Activated CD8-positive, alpha-beta T cell treated with anti-CD3 and anti-CD28 coated beads, Interleukin-2, amount 10 ng/mL, durations not matched to agents 7 days and 5 days (primary cell): ENCODE measurements at places on chromosomes 6 and 20.
A peak's percentile ranks its signal among the peaks of the same experiment; 100 is the strongest.

DNA sequence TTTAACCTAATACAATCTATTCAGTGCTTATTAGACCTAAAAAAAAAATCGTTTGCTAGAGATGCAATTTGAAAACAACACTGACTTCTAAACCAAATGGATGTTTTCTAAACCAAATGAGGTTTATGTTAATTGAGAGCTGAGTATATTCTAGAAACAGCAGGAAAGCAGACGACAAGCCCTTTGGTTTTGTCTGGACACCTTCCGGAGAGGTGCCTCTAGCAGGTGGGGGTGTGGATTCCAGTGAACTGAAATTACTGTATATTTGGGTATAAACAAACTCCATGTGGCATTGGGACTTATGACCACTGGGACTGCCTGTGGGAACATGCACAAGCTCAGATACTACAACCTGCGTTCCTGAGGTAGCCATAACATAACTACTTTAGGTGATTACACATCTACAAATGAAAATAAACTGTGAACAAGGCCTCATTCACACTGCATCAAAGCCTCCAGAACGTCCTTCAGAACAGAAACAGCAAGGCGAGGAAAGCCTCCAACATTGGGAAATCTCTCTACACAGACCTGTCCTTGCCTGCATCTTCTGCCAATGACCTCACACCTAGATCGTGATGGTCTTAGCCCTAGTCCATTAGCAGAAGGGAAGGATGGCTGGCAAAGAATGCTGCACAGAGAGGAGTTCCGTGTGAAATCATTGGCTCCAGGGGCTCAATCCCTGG, 206.8 kb upstream of the FOXQ1 start:
- no peaks in the 10 kb centered on the region for H3K36me3 ChIP-seq
- DNase-seq: no peak
- H3K27me3 ChIP-seq: peaks cover 11% of the 10 kb centered on the region
- H3K4me1 ChIP-seq: no peaks in the 10 kb centered on the region

- peak overlapping the region; percentile 96 for H3K27ac ChIP-seq
- no peak for DNase-seq
- peaks cover 36% of the 10 kb centered on the region for H3K4me1 ChIP-seq
- peaks cover 11% of the 10 kb centered on the region for H3K36me3 ChIP-seq
- H3K4me3 ChIP-seq: peak overlapping the region; percentile 98
- no peaks in the 10 kb centered on the region for H3K27me3 ChIP-seq
These were observed 634 bp downstream of the HSF2 start for GRCh38 chr6:122400121-122400450.

GRCh38 chr6:45882671-45883070, 133.0 kb downstream of the CLIC5 start:
- H3K36me3 ChIP-seq: no peaks in the 10 kb centered on the region
- H3K27ac ChIP-seq: no peak overlapping the region
- H3K27me3 ChIP-seq: peaks cover 4% of the 10 kb centered on the region
- no peaks in the 10 kb centered on the region for H3K4me1 ChIP-seq

DNA sequence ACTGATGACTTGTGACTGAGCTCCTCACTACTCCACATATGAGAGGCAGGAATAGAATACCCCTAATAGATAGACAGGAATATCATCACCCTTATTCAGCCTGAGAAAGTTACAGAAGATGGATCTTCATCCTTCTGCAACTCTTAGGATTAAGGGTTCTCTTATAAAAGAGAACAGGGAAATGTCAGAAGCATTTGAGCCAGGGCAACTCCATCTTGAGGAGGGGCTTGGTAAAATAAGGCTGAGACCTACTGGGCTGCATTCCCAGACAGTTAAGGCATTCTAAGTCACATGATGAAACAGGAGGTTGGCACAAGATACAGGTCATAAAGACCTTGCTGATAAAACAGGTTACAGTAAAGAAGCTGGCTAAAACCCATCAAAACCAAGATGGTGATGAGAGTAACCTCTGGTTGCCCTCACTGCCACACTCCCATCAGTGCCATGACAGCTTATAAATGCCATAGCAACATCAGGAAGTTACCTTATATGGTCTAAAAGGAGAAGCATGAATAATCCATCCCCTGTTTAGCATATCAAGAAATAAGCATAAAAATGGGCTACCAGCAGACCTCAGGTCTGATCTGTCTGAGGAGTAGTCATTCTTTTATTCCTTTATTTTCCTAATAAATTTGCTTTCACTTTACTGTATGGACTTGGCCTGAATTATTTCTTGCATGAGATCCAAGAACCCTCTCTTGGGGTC, 97.9 kb downstream of the PLG start:
- DNase-seq: no peak
- H3K27ac ChIP-seq: no peak overlapping the region
- no peaks in the 10 kb centered on the region for H3K36me3 ChIP-seq
- H3K27me3 ChIP-seq: no peaks in the 10 kb centered on the region
- H3K4me3 ChIP-seq: no peak overlapping the region
